Activated CD4-positive, alpha-beta memory T cell treated with anti-CD3 and anti-CD28 coated beads for 36 hours (primary cell): ENCODE measurements at places on chromosomes 12 and 14.
A peak's percentile ranks its signal among the peaks of the same experiment; 100 is the strongest.

DNA sequence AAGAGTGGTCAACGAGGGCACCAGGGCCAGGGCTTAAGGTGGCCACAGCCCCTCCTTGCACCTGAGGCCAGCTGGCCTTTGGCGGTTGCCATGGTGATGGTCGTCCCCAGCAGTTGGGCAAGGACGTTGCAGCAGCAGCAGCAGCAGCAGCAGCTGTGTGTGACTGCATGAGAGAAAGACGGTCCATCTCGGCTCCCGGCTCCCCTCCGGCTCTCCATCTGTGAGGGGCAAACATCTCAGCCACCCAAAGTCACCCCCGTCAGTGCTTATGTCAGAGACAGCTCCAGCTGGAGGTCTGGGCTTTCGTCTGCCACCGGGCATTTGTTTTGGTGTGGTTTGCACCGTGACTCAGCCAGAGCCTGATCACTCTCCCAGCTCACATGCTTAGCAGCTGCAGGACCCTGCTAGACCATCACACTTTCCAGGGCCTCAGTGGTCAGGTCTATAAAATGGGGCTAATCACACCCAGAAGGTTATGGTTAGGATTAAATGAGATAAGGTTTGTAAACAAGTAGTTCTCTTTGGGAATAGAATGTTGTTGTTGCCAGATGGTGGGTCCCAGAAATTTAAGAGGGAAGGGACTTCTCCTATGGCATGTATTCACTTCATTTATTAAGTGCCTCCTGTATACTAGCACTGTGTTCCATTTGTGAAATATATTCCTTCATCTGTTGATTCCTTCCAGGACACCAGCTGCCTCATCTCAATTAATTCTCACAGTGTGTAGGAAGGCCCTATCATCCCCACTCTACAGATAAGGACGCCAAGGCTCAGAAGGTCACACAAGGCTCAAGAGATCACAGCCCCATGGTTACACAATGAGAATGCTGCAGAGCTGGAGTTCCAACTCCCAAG is 212.6 kb upstream of the LHX5 start:
- no peak for DNase-seq

DNA sequence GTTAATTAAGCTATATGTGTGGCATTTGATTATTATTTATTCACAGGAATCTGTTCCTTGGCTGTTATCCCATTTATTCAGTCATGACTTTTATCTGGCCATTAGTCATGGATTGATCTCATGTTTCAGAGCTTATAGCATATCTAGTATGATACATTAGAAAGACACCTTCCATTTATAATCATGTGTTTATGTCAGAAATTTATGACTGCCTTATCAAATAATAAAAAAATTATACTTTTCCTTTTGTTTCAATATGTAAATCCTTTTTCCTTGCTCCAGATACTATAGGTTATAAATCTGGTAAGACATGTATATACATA is 248.0 kb upstream of the PDE3A start:
- DNase-seq = no peak

GRCh38 chr12:26046906-26047305 is 77.9 kb downstream of the BHLHE41 start:
- DNase-seq = no peak

GRCh38 chr14:27958757-27959156 is 807.8 kb upstream of the FOXG1 start:
- DNase-seq = no peak

DNA sequence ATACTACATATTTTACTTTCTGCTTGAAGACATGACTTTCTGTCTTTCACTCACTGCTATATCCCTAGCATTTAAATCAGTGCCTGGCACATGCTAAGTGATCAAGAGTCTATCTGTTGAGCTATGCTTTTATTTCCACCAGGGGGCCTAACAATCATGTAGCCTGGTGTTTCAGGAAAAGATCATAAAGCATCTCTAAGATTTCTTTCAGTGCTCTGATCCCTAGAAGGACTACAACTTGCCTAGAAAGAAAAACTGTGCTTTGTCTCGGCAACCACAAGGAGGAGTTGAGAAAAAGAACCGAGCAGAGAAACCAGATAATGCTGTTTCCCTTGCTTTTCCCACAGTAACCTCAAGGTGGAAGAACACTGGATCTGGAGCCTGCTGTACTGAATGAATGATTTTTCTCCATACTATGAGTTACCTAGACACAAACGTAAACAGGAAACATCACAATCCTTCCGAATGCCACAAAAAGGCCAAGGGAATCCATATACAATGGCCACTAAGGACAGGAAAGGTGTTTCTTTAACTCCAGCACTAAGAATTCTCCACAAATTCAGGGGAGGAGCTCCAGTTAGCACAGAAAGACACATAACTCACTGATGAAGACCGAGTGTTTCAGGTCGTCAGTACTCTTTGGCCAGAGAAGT is 1.2 kb downstream of the CRY1 start:
- DNase-seq = peak; percentile 26

DNA sequence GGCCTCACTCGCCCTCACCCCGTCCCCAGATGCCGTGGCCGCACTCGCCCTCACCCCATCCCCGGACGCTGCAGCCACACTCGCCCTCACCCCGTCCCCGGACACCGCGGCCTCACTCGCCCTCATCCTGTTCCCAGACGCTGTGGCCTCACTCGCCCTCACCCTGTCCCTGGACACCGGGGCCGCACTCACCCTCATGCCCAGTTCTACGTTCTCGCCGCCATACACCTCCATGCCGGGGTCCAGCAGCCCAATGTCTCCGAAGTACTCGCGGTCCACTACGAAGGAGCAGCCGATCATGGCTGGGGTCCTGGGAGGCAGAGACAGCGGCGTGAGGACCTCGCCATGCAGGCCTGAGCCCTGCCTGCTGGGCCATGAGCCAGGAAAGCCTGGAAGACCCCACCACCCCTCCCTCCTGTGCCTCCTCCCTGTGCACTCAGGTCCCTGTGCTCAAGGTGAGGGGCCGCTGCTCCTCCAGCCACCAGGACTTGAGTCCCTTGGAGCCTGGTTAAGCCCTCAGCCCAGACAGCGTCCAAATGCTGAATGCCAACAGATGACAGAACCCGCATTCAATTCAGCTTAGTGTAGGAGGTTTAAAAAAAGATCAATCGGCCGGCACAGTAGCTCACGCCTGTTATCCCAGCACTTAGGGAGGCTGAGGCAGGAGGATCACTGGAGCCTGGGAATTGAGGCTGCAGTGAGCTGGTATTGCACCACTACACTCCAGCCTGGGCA is 81.5 kb downstream of the GALNT9 start:
- DNase-seq = no peak

DNA sequence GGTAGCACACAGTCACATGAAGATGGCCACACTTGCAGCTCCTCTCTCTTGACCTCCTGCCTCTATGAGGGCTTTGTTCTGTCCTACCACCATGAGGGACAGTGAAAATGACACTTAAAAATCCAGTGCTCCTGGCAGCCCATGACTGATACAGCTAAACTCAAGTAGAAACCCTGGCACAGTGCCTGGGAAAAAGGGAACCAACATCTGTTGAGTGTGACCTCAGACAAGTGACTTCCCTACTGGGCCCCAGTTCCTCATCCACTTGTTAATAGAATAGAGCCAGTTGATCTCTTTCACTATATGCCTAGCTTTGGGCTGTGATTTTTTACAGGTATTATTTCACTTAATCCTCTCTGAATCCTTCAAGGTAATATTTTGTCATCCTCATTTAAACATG is 4.8 kb downstream of the GUCY2C start:
- DNase-seq = no peak

- DNase-seq = peak; percentile 15
Measured at GRCh38 chr14:36028218-36028617, 148.3 kb downstream of the PTCSC3 start.

- no peak for DNase-seq
Measured at GRCh38 chr14:101501341-101501740, 60.0 kb upstream of the DIO3 start.

DNA sequence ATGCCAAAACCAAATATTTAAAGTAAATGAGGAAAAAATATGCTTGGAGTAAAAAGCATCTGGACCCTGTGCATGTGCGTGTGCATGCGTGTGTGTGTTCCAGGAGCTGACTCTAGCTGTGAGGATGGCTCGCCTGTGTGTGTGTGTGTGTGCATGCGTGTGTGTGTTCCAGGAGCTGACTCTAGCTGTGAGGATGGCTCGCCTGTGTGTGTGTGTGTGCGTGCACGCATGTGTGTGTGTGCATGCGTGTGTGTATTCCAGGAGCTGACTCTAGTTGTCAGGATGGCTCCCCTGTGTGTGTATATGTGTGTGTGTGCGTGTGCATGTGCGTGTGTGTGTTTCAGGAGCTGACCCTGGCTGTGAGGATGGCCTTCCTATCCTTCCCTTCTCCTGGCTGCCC is 357.7 kb downstream of the CACNA1C start:
- DNase-seq = no peak

- DNase-seq = no peak
Measured at GRCh38 chr14:25484235-25484634, 434.3 kb upstream of the STXBP6 start.

DNA sequence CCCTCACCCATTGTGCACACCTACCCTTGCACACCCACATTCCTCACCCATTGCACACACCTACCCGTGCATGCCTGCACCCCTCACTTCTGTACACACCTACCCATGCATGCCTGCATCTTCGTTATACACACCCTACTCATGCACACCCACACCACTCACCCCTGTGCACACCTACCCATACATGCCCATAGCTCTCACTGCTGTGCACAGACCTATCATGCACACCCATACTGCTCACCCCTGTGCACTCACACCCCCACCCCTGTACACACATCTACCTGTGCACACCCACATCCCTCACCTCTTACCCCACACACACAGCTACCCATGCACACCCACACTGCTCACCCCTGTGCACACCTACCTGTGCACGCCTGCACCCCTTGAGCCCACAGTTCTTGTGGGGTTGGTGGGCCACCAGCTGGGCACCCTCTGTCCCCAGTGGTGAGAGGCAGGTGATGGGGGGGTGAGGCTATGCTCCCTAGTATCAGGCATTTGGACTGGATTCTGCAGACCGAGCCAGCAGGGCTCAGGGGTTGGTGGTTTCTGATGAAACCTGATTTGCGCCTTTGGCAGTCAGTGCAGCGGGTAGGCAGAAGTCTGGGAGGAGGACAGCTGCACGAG is 15.6 kb downstream of the CEP170B start:
- DNase-seq = no peak
